ENCODE measurements at places on chromosomes 1 and 21. TPM values are rescaled to one million over a fixed set of nuclear protein-coding genes. Genes with fewer than 3 reads are reported as not detected.

Gene PCP4L1
- not detected for total RNA-seq

Gene CFAP141
- not detected for total RNA-seq

Gene PRRX1
- 219 TPM for total RNA-seq

Gene RHBDL2
- 0.25 TPM for total RNA-seq

Gene SPRR1B
- not detected for total RNA-seq

Gene KDF1
- total RNA-seq, result not detected

Gene LAMC1
- 595 TPM for total RNA-seq

Gene CFAP107
- 0.12 TPM for total RNA-seq

Gene CLCA1
- under 0.01 TPM for total RNA-seq

Gene IL24
- 2.9 TPM for total RNA-seq

Gene CHIT1
- total RNA-seq, result not detected

Gene FAM177B
- total RNA-seq, result not detected

Gene KRTAP13-4
- not detected for total RNA-seq
